ENCODE measurements at places on chromosomes 1 and 21.
A peak's percentile ranks its signal among the peaks of the same experiment; 100 is the strongest.

- DNase-seq: peak; percentile 62
Observed at GRCh38 chr1:55894521-55894920, 679.4 kb upstream of the USP24 start.

DNA sequence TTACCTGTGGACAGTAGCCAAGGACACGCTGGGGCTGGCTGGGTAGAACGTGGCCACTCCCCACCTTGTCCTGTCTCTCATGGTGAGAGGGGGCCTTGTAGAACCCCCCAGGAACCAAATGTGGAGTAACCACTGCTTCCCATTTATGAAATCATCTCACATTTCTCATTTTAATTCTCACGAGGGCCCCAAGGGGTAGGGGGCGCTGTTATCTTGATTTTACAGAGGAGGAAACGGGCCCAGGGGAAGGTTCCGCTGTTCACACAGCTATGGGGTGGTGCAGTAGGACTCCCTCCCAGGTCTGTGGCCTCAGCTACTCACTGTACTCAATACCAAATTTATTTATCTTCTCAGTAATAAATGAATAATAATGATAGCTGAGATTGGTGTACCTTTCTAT is 5.5 kb downstream of the SMPDL3B start:
- DNase-seq: peak; percentile 15

GRCh38 chr1:110464340-110464739 is 13.4 kb downstream of the PROK1 start:
- DNase-seq: peak; percentile 55

DNA sequence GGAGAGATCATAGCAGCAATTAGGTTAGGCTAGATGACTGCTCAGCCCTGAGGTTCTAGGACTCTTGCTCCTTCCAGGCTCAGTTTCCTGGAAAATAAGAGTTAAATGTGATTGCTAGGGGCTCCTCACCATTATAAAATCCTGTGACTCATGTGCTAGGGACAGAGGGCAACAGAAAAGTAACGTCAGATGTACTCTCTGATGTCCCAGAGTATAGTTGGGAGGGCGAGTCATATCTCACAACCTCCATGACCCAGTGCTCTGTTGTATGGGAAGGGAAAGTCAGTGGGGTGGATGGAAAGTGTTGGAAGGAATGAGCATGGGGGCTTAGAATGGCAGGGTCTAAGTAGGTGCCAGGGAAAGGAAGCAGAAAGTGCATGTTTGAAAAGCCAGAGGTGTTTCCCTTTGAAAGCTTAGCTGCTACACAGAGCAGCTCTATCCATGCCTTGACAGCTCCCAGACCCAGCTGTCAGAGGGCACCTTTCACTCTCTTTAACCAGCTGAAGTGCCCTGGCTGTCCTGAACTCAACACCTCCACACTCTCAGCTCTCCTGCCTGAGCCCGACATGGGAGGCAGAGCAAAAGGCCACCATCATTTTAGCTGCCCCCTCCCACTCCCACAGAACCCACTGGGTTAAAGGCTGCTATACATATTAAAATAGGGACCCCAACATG is 11.6 kb downstream of the GJA5 start:
- DNase-seq: no peak

- no peak for DNase-seq
Observed at GRCh38 chr1:58849551-58849950, 65.7 kb upstream of the JUN start.

GRCh38 chr1:220711056-220711809 is 21.1 kb downstream of the C1orf115 start:
- no peak for DNase-seq

DNA sequence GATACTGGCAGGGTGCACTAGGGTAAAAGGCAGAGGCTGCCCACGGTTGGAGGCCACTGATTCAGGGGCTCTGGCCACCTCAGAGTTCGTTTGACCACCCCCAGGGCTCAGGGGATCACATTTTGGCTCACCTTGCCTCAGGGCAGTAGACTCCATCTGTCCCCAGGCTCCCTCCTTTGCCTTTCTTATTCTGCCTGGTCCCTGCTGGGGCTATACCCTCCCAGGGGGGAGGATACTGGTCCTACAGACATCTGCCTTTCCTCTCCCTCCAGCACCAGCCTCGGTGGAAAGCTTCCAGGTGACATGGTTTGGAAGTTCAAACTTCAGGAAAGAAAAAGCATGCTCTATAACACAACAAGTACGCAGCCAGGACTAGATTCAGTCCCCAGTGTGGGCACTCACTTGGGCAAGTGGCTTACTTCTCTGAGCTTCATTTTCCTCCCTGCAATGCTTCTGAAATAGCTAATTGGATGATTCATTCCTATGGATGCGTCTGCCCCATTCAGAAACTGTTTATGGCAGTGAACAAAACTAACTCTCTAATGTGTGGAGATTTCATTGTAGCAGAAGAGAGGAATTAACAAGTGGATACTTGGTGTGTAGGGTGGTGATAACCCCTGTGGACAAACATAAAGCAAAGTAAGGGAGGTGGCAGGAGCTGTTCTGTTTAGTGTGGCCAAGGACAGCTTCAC is 154.8 kb downstream of the TRABD2B start:
- DNase-seq: peak; percentile 25

DNA sequence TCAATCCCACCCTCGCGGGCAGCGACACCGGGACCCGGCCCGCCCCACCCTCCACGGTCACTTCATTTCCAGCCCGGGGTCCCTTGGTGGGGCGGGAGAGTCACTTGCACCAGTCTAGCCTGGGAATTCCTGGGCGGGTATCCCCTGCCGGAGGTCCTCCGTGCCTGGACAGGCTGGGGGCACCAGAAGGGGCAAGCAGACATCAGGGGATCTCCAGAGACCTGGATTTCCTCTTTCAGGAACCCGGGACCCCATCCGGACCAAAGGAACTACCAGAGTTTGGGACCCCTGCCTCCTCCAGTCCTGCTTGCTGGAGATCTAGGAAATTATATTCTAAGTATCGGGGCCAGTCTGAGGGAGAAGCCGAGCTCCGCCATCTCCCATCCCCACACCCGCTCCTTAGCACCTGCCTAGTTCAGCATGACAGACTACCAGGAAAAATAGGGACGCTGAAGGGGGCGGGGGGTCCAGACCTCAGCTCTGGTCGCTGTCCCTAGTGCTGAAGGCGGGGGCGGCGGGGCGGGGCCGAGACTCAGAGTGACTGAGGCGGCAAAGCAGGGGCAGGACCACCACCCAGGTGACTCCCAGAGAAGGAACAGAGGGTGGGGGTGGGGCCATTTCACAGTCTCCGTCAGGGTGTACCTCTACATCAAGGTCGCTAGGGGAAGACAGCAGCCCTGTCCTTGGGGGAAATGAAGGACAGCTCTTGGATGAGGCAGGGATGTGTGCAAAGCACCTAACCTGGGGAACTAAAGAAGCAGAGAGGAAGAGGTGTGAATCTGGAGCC is 832 bp downstream of the HCN3 start:
- peak; percentile 28 for DNase-seq

- no peak for DNase-seq
Observed at GRCh38 chr1:58633121-58633520, 56.1 kb upstream of the TACSTD2 start.

GRCh38 chr21:29638761-29639327 is 301.0 kb downstream of the GRIK1 start:
- DNase-seq: no peak

- DNase-seq: no peak
Observed at GRCh38 chr1:186848509-186849130, 19.9 kb downstream of the PLA2G4A start.

DNA sequence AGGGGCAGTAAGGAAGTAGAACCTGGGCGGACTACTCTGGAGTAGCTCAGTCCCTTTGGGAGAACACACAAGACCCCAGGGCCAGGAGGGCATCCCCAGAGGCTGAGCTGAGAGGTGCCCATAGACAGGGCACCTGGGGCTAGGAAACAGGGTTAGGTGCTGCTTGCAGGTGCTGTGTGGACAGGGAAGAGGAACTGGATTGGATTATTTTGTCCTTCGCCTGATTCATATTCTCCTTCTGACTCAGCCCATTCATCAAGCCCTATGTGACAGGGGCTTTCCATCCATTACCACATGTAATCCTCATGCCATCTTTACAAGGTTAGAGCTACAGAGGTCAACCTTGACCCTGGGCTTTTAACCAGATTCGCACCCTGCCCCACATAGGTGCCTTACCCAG is 183.9 kb downstream of the C1orf94 start:
- DNase-seq: no peak
